Hematopoietic multipotent progenitor cell (in vitro differentiated cells): ENCODE measurements at places on chromosomes 12 and 14. TPM values are rescaled to one million over a fixed set of nuclear protein-coding genes. Genes with fewer than 3 reads are reported as not detected.

The BRF1 gene
- total RNA-seq, result 125 TPM

- DNase-seq, result no peak
Measured at GRCh38 chr14:64686282-64686615, 18.0 kb upstream of the PLEKHG3 start.

GRCh38 chr12:49079793-49080192 lies 10.0 kb upstream of the RHEBL1 start:
- DNase-seq, result no peak

The LRTM2 gene
- total RNA-seq, result under 0.01 TPM

- no peak for DNase-seq
Measured at GRCh38 chr12:106816231-106816630, 41.7 kb downstream of the RIC8B start.

The VWF gene
- total RNA-seq, result 13.5 TPM

The CISTR gene
- total RNA-seq, result not detected
